ENCODE measurements at places on chromosomes 5 and 9.
A peak's percentile ranks its signal among the peaks of the same experiment; 100 is the strongest.

GRCh38 chr5:121693864-121694263 lies 157.8 kb upstream of the FTMT start:
- DNase-seq, result no peak

DNA sequence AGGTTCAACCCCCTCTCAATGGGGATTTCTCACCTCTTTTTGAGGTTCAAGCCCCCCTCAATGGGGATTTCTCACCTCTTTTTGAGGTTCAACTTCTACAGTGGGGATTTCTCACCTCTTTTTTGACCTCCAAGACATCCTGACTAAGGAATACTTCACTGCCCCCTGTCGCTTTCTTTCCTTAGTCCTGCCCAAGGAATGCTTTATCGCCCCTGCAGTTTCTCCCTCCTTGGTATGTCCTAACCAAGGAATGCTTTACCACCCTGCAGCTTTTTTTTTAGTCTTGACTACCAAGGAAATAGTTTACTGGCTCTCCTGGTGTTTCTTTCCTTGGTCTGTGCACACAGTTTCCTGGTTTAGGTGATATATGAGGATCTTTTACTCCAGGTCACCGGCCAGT lies 9.6 kb upstream of the IRGM start:
- DNase-seq, result no peak

GRCh38 chr5:57878301-57878722 lies 395.7 kb upstream of the ACTBL2 start:
- DNase-seq, result no peak

DNA sequence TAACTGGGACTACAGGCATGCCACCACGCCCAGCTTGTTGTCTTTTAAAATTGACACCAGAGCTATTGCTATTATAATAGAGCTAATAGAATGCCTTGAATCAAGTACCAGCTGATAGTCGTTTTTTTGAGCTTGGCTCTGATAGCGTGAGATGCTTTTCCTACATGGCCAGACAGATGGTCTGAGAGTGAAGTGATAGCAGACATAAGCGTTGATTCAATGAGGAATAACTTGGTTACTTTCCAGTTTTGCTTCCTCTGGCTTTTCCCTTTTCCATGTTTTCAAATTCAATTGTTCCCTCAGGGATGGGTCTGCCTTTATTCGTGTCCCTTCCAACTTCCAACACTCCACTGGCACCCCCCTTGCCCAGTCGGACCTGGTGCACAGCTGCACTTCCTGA lies 15.4 kb downstream of the AGXT2 start:
- no peak for DNase-seq

GRCh38 chr5:168047043-168047668 lies 244.3 kb upstream of the WWC1 start:
- no peak for DNase-seq

- DNase-seq, result no peak
These were observed 291.4 kb downstream of the MCTP1 start for GRCh38 chr5:94993491-94993890.

GRCh38 chr9:137156567-137157375 lies 13.1 kb downstream of the LRRC26 start:
- peak; percentile 36 for DNase-seq

DNA sequence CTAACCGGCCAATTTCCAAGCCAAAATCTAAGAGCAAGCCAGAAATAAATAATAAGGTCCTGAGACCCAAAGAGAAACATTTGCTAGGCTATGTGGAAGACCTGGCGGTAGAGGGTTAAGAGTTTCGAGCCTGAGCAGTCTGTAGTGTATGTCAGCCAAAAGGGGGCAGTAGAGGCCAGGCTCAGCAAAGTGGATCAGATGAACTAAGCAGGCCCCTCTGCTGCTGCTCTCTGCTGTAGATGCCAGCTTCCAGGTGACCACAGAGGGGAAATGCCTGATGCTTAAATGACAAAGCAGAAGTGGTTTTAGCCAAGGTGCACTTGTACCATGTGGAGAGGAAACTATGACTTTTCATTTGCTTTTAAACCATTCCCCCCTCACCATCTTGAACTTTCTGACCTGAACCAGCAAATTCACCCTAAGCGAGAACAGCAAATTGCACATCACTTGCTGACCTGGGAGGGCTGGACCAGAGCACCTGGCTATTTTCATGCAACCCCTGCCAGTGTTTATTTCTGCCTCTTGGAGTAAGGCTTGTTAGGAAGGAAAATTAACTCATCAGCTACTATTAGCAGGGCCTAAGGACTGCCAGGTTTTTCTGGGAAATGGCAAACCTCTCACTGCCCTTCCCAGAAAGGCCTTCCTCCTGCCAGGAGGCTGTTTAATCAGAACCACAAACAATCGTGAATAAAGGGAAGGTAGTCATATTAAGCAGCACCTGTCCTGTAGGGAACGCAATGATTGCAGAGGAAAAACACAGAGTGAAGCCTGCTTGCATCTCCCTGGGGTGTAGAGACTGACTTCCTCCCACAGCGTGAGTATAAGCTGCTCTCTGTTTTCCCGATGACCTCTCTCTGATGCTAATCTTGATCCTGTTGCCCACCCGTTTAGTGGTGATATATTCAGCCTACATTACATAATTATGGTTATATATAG lies 818.2 kb downstream of the TLR4 start:
- no peak for DNase-seq

GRCh38 chr5:76701298-76701697 lies 14.6 kb upstream of the F2R start:
- no peak for DNase-seq

- no peak for DNase-seq
These were observed 18.4 kb downstream of the GADD45G start for GRCh38 chr9:89622933-89623861.
